ENCODE measurements at places on chromosomes 1 and 21.
A peak's percentile ranks its signal among the peaks of the same experiment; 100 is the strongest.

DNA sequence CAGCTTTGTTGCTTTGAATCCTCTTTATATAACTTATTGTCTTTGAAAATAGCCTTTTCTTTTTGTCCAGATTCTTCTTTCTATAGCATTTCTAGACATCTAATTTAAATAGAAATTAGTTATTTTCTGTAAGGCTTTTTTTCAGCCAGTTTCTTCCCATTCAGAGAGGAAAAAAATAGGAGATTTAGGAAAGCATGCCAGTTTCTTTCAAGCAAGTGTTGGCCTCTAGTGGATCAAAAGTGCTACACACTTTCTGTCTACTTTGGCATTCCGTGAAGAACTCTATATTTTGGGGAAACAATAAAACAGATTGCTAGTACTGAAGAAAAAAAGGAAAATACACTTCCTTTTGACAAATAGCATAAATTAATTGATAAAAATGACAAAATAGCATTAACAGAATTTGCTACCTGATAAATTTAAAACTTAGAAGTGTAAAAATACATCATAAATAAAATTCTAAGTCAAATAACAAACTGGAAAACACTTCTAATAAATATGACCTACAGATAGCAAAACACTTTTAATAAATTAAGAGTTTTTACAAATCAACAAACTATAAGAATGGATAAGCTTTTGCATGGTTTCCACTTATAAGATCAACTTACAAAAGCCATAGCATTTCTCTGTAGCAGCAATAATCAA is 13.1 kb upstream of the EXO1 start:
- DNase-seq = no peak

GRCh38 chr1:40411294-40411693 is 37.8 kb downstream of the SMAP2 start:
- no peak for DNase-seq

DNA sequence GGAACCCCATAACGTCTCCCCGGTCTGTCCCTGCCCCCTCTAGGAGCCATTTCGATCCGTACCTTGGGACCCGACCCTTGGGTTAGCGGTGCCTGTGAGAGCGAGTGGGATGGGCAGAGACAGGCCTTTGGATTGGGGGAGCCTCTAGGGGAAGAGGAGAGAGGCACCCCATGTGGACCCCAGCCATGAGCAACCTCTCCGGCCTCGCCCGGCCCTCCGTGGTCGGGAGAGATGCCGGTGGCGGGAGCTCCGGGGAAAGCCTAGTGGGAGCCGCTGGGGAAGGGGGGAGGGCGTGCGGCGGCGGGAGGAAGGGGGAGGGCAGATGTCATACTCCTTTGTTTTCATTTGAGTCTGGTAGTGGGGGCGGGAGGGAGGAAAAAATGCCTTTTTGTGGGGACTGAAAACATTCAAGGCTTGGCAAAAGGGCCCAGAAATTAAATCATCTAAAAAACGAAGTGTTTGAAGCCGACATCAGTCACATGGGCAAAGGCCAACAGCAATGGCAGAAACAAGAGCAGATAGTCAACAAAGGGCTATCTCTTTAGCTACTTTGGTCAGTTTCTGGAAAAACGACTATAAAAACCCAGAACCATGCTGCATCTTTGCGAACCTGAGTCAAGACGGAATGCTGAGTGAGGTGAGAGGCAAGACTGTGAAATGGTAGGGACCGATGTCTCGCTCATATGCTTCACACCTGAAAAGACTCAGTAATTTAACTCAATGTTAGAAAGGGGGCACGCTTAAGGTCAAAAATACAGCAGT is 758 bp downstream of the PTBP2 start:
- peak; percentile 48 for DNase-seq

DNA sequence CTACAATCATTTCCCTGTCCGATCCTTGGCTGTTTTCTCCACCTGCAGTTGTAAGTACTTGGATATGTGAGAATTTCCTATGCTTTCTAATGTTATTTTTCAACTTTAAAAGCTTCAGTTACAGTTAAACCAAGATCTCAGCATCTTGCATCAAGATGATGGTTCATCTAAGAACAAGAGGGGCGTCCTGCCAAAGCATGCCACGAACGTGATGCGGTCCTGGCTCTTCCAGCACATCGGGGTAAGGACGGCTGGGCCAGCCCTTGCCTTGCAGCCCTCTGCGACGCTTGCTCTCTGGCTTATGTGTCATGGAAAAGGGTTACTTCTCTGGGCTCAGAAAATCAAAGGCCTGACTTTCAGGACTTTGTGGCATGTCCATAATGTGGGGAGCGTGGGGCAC is 46.8 kb downstream of the PKNOX1 start:
- DNase-seq = no peak

DNA sequence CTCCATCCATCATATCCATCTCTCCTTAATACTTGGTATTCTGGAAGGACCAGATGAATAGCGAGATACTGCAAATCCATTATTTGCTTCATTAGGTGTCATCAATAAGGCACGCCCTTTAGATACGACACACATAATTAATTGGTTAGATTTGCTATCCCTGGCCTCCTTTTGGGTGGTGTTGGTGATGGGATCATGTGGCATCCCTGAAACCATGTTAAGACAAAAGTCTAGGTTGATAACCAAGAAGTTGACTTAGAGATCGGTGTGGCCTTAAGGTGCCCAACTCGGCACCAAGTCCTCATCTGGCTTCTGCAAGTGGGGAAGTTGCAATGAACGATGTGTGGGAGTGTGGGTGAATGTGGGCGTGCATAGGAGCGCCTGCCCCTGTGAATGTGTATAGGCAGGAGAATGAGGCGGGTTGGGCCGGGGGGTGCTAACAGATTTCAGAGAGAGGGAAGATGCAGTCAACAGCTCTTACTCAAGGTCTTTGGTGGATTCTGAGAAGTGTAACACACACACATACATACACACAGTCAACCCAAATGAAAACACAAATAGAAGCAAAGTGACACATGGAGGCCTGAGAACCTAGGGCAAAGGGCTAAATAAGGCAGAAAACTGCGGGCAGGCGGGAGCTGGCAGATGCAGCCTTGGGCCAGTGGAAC is 415.7 kb upstream of the ESRRG start:
- DNase-seq = no peak

GRCh38 chr1:95086949-95087533 is 14.3 kb upstream of the ALG14 start:
- no peak for DNase-seq

GRCh38 chr1:210262167-210262896 is 29.7 kb downstream of the SERTAD4 start:
- DNase-seq = no peak

GRCh38 chr1:61270107-61270506 is 187.7 kb downstream of the NFIA start:
- no peak for DNase-seq

GRCh38 chr1:115710859-115711624 is 57.5 kb downstream of the CASQ2 start:
- DNase-seq = peak; percentile 5

DNA sequence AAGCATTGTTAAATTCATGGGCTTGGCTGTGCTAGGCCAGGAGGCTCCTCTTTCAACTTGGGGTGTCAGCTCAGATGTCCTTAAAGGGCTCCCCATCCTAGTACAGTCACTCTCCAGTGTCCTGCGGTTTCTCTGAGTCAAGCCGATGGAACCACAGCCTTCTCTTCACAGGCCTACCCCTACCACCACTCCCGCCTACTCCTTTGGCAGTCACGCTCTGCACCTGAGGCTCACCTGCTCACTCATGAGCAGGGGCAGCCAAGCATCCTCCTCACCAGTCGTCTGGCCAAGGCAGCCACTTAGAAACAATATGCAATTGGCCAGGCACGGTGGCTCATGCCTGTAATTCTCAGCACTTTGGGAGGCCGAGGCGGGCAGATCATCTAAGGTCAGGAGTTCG is 3.6 kb downstream of the ACOT7 start:
- no peak for DNase-seq

DNA sequence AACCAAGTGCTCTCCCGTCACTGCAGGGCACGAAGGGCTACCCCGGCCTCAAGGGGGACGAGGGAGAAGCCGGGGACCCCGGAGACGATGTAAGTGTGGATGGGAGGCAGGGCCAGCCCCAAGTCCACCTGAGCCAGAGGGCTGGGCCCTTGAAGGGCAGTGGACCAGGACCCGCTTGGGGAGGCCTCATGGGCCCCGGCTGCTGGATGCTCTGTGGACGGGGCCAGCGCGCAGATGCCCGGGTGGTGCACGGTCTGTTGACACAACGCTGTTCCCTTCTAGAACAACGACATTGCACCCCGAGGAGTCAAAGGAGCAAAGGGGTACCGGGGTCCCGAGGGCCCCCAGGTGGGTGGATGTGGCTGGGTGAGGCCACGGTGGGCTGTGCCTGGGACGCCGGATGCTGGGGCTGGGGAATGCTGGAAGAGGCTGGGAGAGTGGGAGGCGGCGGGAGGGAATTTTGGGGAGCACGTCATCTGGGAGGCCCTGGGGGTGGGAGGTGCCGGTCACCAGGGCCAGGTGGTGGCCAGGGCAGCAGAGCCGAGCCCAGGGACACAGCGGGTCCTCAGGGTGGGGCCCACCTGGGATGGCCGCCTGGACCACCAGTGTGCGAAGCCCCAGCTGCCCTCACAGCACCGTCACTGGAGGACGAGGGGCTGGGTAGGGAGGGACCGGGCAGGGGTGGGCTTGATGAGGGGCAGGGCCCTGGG is 17.5 kb downstream of the COL6A1 start:
- DNase-seq = no peak

DNA sequence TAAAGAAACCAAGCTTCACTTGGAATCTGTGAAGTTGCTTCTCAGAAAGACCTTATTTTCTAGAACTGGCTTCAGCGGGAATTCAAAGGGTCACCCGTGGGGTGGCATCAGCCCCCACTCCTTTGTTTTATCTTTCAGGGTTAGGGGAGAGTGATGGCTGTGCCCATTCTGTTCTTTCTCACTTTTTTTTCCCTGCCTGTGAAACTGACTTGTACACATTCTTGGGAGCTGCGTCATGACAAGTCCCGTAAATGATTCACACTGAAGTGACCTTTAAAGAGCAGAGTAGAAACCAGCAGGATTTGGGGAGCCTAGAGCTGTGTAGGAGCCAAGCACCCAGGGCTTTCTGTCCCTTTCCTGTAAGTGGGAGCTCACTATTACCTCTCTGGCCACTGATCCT is 43.8 kb downstream of the SLC44A3 start:
- DNase-seq = no peak

Data from activated CD4-positive, alpha-beta T cell treated with anti-CD3 and anti-CD28 coated beads, Interleukin-2, amount 50 U/mL, for 16 hours (primary cell).